AG09309 (cell line): ENCODE measurements at places on chromosomes 3 and 15.
A peak's percentile ranks its signal among the peaks of the same experiment; 100 is the strongest.

DNA sequence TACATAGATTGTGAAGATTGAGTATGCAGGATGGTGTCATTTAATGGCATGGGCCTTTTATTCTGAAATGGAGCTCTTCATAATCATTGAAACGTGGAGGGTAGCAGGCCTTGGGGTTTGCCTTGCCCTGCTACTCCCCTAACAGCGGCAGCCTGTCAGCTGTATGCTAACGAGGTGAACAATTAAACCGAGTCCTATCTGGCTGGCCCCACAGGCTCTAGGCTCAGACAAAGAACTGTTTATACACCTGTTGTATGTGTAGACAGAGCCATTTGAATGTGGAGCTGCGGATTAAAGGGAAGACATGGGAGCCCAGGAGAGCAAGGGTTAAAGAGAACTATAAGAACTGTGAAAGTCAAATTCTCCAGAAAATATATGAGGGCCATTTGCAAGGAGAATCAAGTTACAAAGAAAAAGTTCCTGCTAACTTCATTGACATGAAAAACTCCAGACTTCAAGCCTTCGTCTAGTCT is 116.7 kb upstream of the CGNL1 start:
- DNase-seq: no peak

- DNase-seq: no peak
These were observed 701 bp downstream of the OSBPL11 start for GRCh38 chr3:125594581-125595011.

GRCh38 chr3:115943579-115943978 is 320.3 kb downstream of the GAP43 start:
- DNase-seq: no peak

DNA sequence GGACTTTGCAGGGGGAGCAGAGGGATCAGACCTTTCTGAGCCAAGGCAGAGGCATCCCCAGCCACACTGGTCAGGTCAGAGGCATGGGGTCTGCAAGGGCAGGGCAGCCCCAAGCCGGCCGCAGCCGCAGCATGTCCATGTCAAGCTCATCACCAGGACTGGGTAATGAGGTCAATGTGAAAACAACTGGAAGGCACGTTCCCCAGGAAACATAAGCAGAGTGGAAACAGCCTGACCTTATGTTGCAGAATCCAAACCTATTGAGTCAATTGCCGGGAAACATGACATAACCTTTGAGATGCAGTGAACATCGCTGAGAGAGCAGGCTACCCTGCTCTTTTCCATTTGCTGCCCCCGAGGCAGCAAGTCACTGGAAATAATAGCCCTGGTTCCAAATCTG is 315.1 kb upstream of the IGF1R start:
- DNase-seq: no peak

GRCh38 chr15:25067725-25068309 is 113.0 kb downstream of the SNRPN start:
- DNase-seq: no peak

DNA sequence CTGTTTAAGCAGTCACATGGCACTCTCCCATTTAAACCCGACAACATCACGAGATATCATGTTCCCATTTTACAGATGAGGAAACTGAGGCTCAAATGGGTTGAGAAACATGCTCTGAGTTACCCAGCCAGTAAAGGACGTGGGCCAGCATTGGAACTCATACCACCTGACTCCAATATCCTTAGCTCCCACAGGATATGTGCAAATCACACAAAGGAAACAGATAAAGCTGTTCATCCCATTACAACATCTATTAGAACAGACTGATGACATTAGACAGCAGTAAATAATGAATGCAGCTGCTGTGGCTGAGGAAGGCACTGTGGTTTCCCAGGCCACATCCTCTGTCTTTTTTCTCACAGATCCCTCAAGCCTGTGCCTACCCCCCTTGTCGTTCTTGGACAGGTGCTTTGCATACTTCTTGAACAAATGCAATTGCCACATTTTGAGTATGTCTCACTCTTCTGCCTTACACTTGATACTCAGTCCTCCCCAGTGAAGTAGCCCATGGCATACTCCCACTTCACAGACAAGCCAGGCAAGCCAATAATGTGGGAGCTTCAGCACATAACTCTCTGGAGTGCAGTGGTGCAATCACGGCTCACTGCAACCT is 17.7 kb downstream of the FRMD4B start:
- no peak for DNase-seq

GRCh38 chr3:142027300-142027699 is 122.0 kb downstream of the TFDP2 start:
- no peak for DNase-seq

DNA sequence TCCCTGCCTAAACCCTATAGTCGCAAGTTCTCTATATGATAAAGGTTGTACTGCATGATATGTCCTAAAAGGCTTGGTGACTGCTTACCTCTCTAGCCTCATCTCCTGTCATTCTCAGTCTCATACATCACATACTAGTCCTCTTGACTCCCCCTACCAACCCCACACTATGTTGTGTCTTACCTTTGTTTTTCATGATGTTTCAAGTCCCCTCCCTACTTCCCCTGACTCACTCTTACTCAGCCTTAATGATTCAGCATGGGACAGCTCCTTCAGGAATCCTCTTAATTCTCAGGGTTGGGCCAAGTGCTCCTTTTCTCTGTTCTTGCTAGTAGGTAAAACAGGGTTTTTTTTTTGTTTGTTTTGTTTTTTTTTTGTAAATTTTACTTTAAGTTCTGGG is 49.6 kb downstream of the SLMAP start:
- DNase-seq: peak; percentile 25

DNA sequence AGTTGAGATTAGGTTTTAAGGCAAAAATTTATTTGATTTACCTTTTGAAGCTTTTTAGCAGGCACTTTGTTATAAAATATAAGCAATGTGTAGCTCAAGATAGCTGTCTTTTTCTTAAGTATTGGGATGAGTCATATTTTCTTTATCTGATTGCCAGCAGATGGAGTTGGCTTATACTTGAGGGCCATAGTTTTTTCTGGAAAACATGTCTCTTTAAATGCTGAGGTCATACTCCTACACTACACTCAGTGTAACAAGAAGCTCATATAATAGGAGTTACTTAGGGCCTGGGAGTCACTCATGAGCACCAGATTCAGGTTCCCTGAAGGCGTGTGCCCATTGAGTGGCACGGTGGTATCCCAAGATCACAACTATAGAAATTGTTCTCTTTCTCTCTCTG is 579.8 kb downstream of the EDEM1 start:
- no peak for DNase-seq

DNA sequence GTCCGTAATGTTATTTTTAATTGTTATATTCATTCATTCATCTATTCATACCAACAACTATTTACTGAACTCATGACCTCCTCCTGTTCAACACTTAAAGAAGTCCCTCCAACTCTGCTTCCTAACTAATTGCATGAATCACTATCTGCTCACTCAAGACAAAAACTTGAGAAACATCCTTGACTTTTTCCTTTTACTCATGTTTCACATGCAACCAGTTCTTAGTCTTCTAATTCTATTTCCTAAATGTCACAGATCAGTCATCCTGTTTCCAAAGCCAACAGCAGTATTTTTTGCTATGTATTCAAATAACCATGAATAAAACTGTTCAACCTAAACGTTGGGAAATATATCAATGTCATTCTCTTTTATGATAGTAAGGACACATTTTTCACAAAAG is 124.6 kb upstream of the GBE1 start:
- DNase-seq: no peak

GRCh38 chr3:87025661-87026645 is 35.0 kb upstream of the VGLL3 start:
- no peak for DNase-seq

DNA sequence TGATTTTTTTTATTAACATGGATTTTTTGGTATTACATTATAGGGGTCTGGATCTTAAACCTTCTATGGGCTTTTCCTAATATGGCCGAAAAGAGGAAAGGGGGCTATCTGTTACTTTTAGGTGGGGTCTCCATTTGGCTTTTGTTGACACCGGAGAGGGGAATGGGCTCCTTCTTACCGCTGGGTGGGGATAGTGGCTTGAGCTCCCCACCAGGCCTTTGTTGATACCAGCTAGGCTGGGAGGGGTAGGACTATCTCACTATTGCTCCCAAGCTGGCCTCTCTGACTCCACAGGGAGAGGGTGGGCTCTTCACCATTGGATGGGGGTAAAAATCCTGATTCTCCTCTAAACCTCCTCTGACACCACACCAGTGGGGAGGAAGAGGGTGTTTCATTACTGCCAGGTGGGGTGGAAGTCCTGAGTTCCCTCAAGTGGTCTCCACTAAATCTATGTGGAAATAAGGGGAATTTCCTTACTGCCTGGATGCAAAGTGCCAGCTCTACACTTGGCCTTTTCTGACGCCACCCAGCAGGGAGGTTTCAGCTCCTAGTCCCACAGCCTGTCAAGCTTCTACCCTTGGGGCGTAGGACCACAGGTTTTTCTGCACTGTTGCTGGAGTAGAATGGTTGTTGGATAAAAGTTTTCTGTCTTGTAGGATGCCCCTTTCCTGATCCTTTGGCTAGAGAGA is 572.3 kb downstream of the MAGI1 start:
- no peak for DNase-seq

DNA sequence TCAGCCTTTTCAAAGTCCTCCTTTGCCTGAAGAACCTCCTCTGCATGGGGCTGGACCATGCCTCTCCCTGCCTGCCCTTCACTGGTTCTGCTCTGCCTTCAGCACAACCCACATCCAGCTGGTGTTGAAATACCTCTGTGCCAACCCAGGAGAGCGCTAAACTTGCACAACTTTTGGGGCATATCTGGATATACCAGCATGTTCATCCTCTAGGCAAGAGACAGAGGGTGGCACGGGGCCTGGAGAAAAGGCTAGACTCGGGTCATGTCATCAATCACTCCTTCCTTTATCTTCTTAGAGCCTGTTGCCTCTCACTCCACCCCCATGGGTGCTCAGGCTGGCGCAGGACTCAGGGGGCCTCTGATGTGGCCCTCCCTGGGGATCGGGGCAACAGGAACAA is 4.8 kb downstream of the SEMA4B start:
- DNase-seq: no peak

DNA sequence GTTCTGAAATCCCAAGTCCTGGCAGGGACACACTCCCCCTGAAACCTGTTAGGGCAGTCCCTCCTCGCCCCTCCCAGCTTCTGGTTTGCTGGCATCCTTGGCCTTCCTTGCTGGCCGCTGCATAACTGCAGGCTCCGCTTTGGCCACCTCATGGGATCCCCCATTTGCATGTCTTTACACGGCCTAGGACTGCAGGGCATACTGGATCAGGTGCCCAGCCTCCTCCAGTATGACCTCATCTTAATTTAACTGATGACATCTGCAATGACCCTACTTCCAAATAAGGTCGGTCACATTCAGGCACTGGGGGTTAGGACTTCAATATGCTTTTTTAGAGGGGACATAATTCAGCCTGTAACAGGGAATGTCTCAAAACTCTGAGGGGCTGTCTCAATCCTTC is 173.3 kb downstream of the RAB11A start:
- no peak for DNase-seq

GRCh38 chr3:42493798-42494151 is 8.7 kb upstream of the VIPR1 start:
- no peak for DNase-seq

- DNase-seq: no peak
These were observed 71.7 kb downstream of the ANKRD28 start for GRCh38 chr3:15726043-15726442.

- no peak for DNase-seq
These were observed 23.0 kb downstream of the IGF1R start for GRCh38 chr15:98671060-98672008.

- DNase-seq: no peak
These were observed 180.7 kb upstream of the PDZRN3 start for GRCh38 chr3:73805435-73805834.

DNA sequence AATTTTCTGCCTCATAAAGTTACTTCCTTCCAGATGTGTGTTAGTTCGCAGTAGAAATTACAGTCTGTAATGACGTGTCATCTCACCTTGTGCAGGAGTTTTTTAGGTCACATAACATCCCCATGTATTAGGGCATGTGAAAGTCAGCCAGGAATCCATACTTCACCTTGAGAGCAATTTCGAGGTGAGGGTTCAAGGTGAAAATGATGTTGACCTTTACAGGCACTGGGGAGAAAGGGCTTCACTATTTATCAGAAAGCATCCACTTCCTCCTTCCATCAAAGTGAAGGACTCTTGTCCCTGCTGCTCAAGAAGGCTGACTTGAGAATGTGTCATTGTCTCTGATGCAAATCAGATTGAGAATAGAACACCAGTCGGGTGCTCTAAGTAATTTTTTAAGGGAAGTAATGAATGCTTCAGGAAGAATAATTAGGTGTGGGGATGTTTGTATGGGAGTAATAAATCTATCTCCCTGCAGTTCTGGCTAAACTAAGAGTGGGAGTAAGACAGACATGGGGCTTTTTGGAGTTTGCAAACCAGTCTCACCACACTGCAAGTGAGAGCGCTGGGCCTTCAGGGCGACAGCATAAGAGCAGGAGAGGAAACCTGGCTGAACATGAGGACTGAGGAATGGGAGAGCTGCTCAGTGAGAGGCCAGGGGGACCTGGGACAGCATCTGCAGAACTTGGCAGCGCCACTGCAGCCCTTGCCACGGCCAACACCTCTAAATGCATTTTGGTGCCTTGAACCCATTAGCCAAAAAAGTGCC is 85.9 kb upstream of the IL12A start:
- DNase-seq: no peak

- no peak for DNase-seq
These were observed 41.1 kb downstream of the IGF1R start for GRCh38 chr15:98689431-98689861.

- DNase-seq: no peak
These were observed 3.0 kb upstream of the PIAS1 start for GRCh38 chr15:68051109-68051508.
